NCI-H146 (cell line): ENCODE measurements at places on chromosomes 16 and 17.

DNA sequence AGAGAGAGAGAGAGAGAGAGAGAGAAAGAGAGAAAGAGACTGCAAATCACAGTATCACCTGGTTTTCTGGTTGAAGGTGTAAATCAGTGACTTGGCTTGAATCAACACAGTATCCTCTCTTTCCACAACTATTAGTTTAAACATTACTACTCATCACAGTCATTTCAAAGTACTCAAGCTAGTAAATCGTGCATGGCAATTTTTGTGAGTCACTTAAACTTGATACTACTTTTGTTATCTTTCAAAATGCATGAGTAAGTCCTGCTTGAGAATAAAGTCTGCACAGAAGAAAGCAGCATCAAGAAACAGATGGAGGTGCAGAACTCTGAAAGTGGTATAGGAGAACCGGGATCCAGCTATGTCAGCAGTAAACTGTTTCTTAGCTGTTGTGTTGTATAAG lies 535.4 kb downstream of the CDH8 start:
- no peak for DNase-seq

GRCh38 chr17:19365833-19366636 lies 3.5 kb upstream of the B9D1 start:
- no peak for DNase-seq

DNA sequence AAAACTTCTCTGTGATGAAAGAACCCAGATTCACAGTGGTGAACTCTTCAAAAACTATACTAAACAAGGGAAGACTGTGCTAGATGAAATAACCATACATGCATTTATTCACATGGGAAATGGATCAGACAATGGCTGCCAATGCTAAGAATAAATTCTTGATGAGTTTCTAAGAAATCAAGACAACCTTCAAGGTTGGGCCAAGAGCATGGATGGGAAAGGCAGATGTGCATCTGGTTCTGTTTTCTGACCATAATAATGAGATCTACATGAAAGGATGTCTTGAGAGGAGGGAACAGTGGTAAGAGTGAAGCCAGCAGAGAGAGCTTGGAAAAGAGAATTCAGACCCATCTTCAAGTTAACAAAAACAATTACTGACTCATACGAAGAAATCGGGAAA lies 31.4 kb downstream of the ANKRD11 start:
- no peak for DNase-seq

DNA sequence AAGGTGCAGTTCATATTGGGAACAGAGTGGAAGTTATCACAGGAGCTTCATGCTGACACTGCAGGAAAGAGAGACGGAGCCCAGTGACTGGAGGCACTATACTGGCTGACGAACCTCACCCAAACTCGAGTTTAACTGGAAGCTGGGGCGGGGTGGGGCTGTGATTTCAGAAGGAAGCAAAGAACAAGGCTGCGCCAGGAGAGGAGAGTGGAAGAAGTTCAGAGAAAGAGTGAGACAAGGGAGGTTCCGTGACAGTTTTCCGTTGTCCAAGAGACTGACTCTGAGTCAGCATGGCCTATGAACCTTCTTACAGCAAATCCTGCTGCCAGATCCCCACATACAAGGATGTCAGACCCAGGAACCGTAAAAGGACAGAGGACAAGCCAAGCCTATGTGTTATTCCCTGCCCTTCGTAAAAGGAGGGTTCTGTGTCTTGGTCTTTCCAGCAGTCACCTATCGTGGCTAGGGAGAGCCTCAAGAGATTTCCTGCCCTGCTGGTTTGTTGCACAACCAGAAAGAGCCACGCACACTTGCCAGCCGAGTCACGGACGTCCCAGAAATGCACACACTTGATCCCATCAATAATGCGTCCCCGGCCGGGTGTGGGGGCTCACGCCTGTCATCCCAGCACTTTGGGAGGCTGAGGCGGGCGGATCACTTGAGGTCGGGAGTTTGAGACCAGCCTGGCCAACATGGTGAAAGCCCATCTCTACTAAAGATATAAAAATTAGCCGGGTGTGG lies 5.1 kb downstream of the PITPNA start:
- no peak for DNase-seq

GRCh38 chr17:71184716-71185115 lies 936.1 kb upstream of the SOX9 start:
- no peak for DNase-seq

- DNase-seq = no peak
Observed at GRCh38 chr16:49474741-49475140, 101.1 kb downstream of the C16orf78 start.

DNA sequence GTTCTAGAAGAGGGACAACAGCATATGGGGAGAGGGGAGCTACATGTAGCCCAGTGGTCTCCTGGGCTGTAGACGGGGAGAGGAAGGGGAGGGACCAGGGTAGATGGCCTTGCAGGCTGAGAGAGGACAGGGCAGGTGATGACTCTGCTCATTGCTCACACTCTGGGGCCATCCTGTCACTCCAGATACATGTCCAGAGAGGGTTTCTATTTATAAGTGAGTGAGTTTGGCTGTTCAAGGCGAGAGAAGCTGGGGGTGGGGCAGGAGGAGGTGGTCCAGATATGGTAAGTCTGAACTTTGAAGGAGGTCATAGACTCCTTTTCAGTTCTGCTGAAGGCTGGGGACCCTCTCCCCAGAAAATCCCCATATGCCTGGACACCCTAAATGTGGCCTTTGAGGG lies 22.2 kb downstream of the CACNA1G start:
- DNase-seq = no peak

GRCh38 chr16:3135126-3135715 lies 392 bp downstream of the ZNF213 start:
- no peak for DNase-seq

GRCh38 chr17:77312786-77313599 lies 172.2 kb downstream of the SEC14L1 start:
- DNase-seq = no peak

- no peak for DNase-seq
Observed at GRCh38 chr16:78664811-78665772, 565.6 kb downstream of the WWOX start.

DNA sequence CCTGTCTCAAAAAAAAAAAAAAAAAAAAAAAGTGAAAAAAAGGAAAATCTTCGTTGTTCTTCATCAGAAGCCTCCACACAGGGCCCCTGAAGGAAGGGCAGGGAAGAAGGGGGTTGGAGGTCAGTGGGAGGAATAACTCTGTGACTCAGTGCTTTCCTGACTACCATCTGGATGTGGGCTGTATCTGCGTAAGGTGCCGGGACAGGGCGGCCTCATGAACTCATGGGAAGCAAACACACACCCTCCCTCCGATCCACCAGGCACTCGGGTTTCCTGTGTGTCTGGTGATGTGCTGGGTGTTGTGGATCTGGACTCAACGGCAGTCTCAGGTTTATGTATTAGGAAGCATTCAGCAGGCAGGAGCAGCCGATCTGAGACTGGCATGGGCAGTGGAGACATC lies 691.6 kb downstream of the WWOX start:
- DNase-seq = no peak

- DNase-seq = peak; percentile 79
Observed at GRCh38 chr17:43694081-43694870, 32.6 kb upstream of the MEOX1 start.

GRCh38 chr17:1899403-1900000 lies 69.7 kb downstream of the RPA1 start:
- no peak for DNase-seq

DNA sequence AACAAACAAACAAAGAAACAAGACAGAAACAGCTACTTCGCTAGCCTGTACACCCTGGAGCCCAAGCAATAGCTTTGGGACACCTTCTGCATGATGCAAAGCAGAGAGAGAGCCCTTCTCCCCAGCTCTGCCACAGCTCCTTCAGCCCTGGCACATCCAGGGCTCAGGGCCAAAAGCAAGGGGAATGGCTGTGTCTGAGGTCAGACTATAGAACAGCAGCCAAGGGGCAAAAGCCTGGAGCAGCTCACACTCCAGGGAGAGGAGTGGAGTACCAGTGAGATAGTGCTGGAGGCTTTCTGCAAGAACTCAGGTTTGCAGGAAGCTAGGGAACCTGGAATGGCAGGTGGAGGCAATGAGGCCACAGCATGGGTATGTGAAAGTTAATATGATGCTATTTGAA lies 11.6 kb upstream of the SEPHS2 start:
- no peak for DNase-seq

DNA sequence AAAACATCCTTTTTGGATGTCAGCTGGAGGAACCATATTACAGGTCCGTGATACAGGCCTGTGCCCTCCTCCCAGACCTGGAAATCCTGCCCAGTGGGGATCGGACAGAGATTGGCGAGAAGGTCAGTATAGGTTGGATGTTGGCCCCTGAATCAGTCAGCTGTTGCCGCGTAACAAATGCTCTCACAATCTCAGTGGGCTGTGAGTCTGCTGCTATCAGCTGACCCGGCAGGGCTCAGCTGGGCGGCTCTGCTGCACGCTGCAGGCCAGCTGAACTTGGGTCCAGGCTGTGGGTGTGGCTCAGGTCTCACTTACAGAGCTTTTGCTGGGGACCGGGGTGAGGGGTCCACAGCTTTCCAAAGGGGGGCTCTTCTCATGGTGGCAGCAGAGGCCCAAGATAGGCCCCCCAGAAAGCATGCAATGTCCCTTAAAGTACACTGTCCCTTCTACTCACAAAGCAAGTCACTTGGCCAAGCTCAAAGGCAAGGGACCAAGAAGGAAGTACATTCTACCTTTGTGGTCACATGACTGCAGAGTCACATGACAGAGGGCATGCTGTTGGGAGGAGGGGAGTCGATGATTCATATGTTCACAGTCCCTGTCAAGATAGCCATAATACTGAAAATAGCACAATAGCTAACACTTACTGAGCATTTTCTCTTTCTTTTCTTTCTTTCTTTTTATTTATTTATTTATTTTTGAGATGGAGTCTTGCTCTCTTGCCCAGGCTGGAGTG lies 134.2 kb downstream of the ABCC1 start:
- DNase-seq = no peak

GRCh38 chr17:16593356-16594102 lies 24.5 kb upstream of the ZNF287 start:
- DNase-seq = no peak

- no peak for DNase-seq
Observed at GRCh38 chr16:75112734-75113491, 3.7 kb downstream of the LDHD start.

DNA sequence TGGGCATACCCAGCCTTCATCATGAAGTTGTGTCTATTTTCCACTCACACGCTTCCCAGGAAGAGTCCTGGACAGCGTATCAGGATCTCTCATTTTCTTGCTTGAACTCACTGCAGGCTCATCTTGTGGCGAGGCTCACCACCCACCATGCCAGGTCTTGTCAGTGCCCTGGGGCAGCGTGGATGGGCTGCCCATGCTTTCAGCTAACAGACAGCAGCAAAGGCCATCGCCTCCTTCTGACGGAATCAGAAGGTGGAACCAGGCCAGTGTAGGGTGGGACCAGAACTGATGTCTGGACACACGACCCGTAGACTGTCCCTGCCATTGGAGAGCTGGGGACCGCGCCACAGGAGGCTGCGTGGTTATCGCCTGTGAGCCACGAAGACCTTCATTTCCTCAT lies 169.4 kb downstream of the FOXL1 start:
- no peak for DNase-seq

GRCh38 chr17:7240375-7240774 lies 1.1 kb upstream of the PHF23 start:
- DNase-seq = no peak

GRCh38 chr17:4583782-4584100 lies 588 bp upstream of the SMTNL2 start:
- peak; percentile 55 for DNase-seq

DNA sequence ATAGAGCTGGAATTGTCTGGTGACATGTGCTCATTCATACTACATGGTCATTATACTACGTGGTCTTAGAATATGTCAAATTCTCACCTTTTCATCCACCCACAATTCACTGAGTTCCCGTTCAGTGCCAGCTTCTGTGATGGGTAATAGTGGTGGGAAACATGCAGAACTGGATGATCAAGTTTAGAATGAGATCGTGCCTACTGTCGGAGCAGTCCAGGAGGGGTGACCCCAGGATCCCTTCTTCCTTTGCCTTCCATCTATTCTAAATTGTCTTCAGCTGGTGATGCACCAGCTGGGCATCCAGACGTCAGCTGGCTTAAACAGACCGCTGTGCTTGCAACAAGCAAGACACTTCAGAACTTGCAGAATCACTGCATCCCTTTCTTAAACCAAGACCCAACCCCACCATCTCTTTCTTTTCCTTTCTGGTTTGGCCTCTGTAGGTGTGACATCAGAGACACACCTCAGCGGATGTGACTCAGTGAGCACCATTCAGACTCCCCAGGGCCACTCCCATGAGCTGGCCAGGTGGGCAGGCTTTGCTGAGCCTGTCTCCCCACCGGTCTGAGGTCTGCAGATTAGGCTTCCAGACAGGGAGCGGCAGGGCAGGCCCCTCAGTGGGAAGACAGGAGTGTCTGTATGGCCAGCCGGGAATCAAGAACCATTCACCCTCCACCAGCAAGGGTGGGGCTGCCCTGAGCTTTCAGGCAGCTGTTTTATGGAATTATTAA lies 18.1 kb downstream of the C17orf100 start:
- DNase-seq = no peak

- DNase-seq = no peak
Observed at GRCh38 chr16:48101069-48101674, 54.6 kb downstream of the ABCC12 start.

- peak; percentile 22 for DNase-seq
Observed at GRCh38 chr17:55420776-55421178, 858 bp downstream of the MMD start.

- no peak for DNase-seq
Observed at GRCh38 chr16:84667600-84668309, 19.4 kb downstream of the KLHL36 start.

GRCh38 chr17:51933647-51934046 lies 224.9 kb downstream of the CA10 start:
- DNase-seq = no peak

DNA sequence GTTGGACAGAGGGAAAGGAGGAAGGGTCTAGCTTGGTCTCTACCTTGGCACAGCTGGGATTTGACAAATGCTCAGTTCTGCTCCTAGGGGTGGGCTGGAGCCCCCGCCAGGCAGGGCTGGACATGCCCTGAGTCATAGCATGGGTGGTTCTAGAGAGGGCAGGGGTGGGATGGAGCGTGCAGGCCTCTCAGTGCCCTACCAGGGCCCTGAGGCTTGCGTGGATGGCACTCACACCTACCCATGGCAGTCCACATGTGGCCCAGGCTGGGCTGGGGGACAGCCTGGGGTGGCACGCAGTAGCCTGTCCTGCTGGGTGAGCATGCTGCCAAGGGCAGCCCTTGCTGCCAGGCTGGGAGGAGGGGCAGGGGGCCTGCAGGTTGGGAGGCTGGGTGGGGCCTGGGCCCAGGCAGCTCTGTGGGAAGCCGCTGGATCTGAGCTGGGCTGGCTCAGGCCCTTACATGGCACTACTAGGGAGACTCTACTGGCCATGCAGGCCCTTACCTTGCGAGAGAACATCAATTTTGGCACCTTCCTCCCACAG lies 11.2 kb downstream of the DOC2B start:
- DNase-seq = no peak

DNA sequence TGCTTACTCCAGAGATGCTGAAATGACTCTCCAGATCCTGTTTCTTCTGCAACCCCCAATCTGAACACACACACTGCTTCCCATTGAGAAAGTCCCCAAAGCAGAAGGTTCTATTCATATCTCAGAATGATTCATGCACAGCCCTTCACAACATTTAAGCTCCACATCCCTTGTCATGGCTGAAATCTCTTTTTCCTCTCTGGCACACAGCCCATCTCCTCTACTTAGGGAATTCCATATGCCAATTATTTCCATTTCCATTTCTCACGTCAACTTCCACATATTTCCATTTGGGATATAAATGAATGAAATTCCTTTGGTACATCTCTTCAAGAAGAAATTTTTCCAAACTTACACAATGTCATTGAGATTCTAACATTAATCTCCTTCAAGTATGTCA lies 119.6 kb downstream of the CDH11 start:
- DNase-seq = no peak

- DNase-seq = no peak
Observed at GRCh38 chr17:60077672-60078519, 825 bp downstream of the HEATR6 start.
